Hypothalamus (tissue), 51 donors: ENCODE measurements at places on chromosomes 2 and 18.

DNA sequence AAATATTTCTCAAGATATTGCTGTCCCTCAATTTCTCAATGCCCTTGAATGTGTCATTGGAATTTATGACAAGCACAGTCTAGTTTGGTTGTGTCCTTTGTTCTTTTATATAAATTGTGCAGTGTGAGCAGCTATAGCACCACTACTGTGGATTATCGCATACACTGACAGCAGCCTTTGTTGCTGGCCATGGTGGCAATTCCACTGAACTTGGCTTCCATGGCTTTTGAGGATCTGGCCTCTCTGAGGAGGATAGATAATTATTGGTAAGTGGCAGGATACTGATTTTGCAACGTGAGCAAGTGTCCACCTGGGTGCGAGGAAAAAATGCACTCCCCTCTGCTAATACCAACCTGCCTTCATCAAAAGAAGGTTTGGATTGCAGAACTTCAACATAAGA, 84.0 kb downstream of the RDH14 start:
- no peak for DNase-seq

GRCh38 chr18:45379903-45380302, 235.4 kb upstream of the SLC14A2 start:
- DNase-seq, result no peak

DNA sequence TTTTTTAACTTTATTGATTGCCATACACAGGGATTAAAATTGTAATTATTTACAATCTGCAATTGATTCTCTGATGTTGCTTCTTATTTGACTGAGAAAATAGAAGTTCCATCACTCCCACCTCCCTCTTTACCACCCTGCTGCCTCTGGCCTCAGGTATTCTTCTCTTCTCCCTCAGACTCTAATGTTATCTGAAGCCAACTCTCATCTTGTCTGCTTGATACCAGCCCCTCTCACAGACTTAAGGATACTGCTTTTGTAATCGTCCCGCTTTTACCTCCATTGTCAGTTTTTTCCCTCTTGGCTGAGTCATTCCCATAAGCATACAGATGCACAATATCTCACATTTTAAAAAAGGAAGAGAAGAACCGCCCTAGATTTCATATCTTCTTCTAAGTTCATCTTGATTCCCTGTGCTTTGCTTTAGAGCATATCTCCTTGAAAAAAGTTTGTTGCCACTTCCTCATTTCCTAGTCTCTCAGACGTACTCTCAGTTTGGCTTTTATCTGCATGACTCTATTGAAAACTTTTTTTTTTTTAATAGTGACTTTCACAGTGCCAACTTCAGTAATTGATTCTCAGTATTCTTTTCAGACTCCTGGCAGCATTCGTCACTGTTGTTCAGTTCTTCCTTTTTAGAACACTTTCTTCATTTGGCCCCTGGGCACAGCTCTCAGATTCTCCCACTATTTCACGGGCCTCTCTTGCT, 31.1 kb downstream of the SPAG16 start:
- DNase-seq, result no peak

DNA sequence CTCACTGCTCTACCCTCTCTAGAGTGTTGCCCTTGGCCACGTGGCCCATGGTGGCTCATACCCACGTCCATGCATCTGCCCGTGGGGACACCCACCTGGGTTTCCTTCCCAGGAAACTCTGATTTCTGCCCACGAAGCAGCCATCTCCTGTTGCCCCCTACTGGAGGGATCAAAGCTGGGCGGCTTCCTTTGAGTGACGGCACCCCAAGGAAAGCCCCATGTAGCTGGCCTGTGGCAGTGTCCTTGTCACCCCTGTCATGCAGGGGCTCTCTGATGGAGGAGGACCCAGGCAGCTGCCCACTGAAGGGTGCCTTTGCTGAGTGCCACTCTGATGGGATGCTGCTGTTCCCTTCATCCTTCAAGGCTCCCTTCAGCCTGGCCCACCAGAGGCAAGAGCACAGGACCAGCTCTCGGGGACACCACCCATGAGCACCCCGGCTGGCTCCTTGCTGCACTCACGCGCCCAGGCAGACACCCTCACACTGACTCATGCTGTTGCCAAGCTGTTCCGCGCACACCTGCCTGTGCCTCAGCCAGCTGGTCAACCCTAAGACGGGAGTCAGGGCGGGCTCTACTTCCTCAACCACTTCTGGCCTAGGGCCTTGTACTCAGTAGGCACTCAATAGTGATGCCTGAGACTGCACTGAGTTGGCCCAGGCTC, 101.1 kb downstream of the CTIF start:
- DNase-seq, result no peak

DNA sequence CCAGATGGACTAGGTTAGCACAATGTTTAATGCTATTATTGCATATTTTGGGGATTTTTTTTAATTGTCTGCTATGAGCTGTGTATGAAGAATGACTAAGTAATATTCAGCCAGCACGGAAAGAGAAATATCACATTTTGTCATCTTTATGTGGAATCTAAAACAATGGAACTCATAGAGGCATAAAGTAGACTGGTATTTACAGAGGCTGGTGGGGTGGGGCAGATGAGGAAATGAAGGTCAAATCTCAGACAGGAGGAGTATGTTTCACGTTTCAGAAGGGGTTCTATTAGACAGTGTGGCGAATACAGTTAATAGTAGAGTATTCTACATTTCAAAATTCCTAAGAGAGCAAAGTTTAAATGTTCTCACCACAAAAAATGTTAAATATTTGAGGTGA, 4.7 kb downstream of the CDH19 start:
- no peak for DNase-seq

GRCh38 chr2:108363024-108363907, 14.5 kb upstream of the SULT1C4 start:
- no peak for DNase-seq

DNA sequence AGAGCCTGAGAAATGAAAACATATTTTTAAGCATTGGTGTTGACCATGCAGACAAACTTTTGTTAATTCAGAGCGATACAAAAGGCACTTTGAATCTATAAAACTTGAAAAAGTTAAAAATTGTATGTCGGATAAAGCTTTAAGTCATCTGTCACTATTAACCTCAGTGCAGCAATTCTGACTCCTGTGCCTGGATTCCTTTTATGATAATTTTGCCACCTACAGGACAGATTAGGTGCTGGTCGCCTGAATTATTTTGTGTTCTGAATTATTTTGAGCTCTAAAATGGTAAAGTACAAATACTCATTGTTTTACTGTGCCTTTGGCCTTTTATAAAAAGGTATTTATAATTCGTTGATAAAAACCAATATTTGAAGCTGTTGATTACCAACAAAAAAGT, 19.4 kb upstream of the RNF138 start:
- no peak for DNase-seq

- no peak for DNase-seq
These were observed 489.1 kb upstream of the ACVR2A start for GRCh38 chr2:147355706-147356105.

DNA sequence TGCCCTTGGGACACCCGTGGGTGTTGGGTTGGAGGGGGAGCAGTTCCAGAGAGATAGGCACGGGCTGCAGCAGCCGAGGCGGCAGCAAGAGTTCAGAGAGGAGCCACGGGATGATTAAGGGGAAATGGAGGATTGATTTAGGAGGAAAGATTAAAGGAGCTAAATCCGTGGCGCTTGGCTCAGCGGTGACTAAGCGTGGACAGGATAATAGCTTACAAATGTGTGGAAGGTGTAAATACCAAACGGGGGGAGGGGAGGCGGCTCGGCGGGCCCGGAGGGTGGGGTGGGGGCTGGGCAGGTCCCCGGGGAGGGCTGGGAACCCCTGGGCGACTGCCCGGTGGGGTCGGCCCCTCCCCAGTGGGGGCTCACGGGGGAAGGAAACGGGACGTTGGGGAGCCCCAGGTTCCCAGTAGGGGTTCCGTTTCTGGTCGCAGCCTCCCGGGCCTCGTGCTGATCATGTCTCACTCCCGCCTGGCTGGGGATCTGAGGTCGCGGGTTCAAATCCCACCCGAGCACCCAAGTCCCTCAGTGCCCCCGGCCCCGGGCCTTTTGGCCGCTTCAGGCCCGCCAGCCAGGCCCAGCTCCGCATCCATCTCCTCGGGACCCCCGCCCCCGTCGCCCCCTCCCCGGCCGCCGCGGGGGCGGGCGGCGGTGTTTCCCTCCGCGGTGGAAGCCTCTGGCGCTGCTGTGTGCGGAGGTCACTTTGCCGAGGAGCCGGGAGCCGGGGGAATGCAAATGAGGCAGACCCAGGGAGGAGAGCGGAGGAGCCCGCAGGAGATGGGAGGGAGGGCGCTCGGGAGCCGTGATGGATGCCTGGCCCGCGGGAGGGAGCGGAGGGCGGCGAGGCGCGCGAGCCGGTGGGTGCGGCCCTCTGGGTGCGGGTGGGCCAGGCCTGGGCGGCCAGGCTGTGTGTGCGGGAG, 8.1 kb downstream of the ASIC4 start:
- DNase-seq, result no peak
